ENCODE measurements at places on chromosomes 4 and X. TPM values are rescaled to one million over a fixed set of nuclear protein-coding genes. Genes with fewer than 3 reads are reported as not detected.

The MAML3 gene
- 0.73 TPM for total RNA-seq

The DUSP21 gene
- total RNA-seq = not detected

The PPM1K gene
- total RNA-seq = 38.1 TPM

The NPY1R gene
- total RNA-seq = not detected

The UGT2A3 gene
- total RNA-seq = not detected

The SYN1 gene
- total RNA-seq = 0.84 TPM

The MAGEB17 gene
- total RNA-seq = not detected

The PRRG3 gene
- not detected for total RNA-seq

The IQCM gene
- not detected for total RNA-seq

The RGN gene
- total RNA-seq = not detected

The FAM47A gene
- not detected for total RNA-seq

The PDGFC gene
- not detected for total RNA-seq

The SLC2A9 gene
- total RNA-seq = 1.6 TPM

The RRAGB gene
- total RNA-seq = 5.3 TPM

The BCLAF3 gene
- total RNA-seq = 3.9 TPM

The ARHGAP24 gene
- total RNA-seq = not detected
